Activated CD4-positive, alpha-beta T cell treated with anti-CD3 and anti-CD28 coated beads for 48 hours (primary cell): ENCODE measurements at places on chromosomes 5 and 9.

- DNase-seq, result no peak
Measured at GRCh38 chr5:156540491-156540890, 213.5 kb downstream of the SGCD start.

DNA sequence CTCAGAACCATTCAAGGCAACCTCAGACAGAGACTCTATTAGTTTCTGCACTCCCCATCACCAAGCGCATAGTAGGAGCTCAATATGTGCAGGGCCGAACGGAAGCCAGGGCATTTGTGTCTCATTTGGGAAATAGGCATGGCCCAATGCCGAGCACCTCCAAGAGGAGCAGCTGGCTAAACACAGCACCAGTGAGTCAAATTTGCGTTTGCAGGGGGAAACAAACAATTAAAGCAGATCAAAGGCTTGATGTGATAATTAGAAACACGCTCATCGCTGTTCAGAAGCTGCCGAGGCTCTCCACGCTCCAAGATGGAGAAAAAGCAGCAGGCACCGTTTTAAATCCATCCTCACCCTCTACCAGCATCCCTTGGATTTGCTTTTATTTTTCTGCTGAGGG, 225.3 kb downstream of the AGTPBP1 start:
- DNase-seq, result no peak

GRCh38 chr5:91283326-91283725, 99.8 kb downstream of the ARRDC3 start:
- no peak for DNase-seq

DNA sequence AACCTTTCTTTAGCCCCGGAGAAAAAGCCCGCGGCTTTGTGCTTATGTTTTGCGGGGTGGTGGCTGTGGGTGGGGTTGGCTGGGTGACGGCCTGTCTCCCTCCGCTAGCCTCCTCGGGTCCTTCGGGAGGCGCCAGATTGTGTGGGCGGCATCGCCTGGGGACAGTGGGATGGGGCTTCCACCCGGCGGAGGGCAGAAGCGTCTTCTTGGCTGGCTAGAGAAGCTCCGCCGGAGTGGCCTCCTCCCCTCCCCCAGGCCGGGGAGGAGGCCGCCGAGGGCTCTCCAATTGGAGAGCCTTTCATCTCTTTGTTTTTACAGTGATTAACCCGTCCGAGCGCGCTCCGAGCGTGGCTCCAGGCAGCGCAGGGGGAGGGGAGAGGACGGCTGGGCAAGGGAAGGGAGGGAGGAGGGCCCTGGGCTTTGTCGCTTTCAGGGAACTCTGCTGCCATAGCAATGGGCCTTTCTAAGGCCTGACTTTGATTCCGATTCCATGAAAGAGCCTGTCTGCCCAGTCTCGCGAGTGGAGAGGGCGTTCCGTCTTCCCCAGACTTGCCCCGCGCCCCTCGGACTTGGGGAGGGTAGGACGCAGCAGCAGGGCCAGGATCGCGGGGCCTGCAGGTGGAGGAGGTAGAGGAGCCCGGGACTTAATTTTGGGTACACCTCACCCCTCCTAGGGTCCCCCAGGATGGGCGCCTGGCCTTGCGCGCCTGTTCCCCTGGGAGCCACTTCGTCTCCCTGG, 36.7 kb upstream of the TIFAB start:
- DNase-seq, result no peak

GRCh38 chr5:20360263-20360662, 372.3 kb upstream of the CDH18 start:
- no peak for DNase-seq

GRCh38 chr9:132487351-132487791, 77.4 kb downstream of the CFAP77 start:
- DNase-seq, result no peak

- DNase-seq, result no peak
Measured at GRCh38 chr5:74206579-74207550, 433.7 kb downstream of the ENC1 start.

DNA sequence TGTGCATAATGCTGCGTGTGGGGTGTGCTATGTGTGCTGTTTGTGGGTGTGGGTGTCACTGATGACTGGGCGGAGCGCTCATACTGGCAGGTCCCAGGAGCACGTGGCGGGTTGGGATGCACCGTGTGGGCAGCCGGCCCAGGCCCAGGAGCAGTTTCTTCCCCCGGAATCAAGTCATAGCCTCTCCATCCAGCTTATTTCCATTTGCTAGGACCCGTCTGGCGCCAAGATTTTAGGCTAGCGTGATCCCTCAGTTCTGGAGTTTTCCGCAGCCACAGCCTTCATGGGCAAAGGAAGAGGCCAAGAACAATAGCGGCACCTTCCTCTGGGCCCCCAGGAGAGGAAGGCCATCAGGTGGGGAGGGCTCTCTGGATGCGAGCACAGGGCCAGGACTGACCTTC, 43.3 kb upstream of the NEURL1B start:
- no peak for DNase-seq

DNA sequence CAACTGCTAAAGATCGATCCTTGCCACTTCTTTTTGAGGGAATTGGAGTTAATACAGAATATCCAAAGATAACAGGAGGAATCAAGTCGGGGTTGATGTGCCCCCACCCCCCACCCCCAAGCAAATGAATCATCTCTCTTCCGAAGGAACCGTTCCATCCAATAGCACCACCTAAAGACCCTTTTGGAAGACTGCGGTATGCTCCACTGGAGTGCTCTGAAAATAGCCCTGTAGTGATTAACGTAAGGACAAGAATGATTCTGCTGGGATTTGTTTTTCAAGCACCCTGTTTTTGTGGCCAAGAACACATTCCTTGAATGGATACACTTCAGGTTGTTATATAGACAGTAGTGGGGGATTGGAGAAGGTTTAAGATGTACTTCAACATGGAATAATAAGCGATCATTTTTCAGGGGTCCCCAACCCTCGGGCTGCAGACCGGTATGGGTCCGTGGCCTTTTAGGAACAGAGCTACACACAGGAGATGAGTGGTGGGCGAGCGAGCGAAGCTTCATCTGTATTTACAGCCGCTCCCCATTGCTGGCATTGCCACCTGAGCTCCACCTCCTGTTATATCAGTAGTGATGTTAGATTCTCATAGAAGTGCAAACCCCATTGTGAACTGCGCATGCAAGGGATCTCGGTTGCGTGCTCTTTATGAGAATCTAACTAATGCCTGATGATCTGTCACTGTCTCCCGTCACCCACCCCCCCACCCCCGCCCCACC, 44.5 kb upstream of the TMEM252 start:
- no peak for DNase-seq
